Vagina (tissue), 2 donors: ENCODE measurements at places on chromosomes 3 and 15. TPM values are rescaled to one million over a fixed set of nuclear protein-coding genes. Genes with fewer than 3 reads are reported as not detected.

Gene SNTN
- total RNA-seq, result not detected

Gene LPCAT4
- 47.4 TPM for total RNA-seq

Gene KBTBD12
- total RNA-seq, result not detected

Gene ALG1L2
- total RNA-seq, result not detected

- no peak for DNase-seq
These were observed 494.7 kb upstream of the NECTIN3 start for GRCh38 chr3:110576960-110577359.

DNA sequence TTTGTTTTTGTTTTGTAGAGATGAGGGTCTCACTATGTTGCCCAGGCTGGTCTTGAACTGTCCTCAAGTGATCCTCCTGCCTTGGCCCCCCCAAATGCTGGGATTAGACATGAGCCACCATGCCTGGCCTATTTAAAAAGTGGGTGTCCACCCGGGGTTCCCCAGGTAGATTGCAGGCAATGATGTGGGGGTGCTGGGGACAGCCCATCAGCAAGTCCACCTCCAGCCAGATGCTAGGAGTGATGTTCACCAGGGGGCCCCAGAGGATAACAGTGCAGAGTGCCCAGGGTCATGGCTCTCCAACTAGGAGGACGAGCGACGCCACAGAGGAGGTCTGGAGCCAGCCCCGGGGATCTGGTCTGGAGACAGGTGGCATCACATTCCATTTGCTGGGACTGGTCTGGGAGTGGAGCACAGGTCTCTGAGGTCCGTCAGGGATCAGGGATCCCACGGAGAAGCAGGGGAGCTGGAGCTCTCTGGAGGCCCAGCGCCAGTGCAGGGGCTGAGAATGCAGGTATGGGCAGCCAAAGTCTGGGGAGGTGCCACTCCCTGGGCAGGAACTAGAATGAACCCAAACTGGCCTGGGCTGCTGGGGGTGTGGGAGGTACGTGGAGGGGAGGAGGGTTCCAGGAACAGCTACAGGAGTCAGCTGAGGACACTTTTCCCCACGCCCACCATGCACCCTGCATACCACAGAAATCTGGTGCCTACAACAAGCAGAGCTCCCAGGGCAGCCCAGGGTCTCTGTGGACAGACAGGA, 51.2 kb upstream of the PCSK6 start:
- no peak for DNase-seq

GRCh38 chr3:172176061-172176770, 136.8 kb downstream of the FNDC3B start:
- DNase-seq, result no peak

GRCh38 chr3:66492071-66492470, 8.8 kb downstream of the LRIG1 start:
- DNase-seq, result no peak

DNA sequence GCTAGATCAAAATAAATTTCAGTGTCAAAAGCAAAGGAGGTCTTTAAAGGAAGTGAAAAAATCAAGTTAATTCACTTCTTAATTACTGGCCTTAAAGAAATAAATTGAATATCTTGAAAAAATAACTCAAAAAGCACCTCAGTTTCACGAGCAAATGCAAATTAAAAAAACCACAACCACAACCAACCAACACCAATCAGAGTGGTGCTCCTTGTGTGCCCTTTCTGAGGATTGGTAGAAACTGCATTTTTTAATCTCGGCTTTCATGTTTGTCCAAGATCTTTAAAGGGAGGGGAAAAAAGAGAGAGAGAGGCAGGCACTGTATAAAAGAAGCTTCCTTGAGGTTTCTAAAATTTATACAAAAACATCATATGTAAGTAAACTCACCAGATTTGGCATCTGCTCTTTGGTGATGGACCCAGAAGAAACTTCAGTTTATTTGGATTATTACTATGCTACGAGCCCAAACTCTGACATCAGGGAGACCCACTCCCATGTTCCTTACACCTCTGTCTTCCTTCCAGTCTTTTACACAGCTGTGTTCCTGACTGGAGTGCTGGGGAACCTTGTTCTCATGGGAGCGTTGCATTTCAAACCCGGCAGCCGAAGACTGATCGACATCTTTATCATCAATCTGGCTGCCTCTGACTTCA, at the start of gene GPR15:
GPR15 (plus strand) TSS at position 357 of the 653 bp plus-strand sequence; CDS start at position 413, 56 bp downstream.
- no peak for DNase-seq

- no peak for DNase-seq
These were observed 80.0 kb upstream of the CACNA2D3 start for GRCh38 chr3:54042259-54042823.

DNA sequence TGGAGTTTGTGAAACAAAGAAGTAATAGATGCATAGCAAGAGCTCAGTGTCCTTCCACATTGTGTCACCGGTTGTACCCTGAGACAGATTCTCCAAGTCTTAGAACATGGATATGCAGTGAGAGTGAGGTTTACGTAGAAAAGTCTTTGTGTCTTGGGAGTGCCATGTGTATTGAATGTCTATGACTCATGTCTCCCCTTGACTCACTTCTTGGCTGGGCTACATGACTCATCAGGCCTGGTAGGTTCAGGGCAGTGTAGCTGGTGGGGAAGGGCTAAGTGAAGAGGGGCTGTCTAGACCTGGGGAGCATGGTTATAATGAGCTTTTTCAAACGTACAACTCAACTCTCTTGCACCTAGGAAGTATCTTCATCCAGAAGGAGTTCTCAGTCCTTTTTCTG, 167.4 kb downstream of the GAP43 start:
- DNase-seq, result no peak

- no peak for DNase-seq
These were observed 589.8 kb upstream of the DPPA4 start for GRCh38 chr3:109927161-109927560.

- no peak for DNase-seq
These were observed 497 bp upstream of the RPLP1 start for GRCh38 chr15:69451951-69452691.

DNA sequence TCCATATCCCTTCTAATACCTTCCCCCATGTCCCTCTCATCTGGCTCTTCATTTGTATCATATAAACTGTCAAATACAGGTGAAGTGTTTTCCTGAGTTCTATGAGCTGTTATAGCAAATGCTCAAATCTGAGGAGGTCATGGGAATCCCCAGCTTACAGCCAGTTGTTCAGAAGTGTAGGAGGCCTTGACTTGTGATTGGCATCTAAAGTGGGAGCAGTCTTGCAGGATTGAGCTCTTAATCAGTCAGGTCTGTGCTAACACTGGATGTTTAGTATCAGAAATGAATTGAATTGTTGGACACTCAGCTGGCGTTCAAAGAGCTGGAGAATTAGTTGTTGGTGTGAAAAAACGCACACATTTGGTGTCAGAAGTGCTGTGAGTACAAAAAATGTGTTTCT, 65.0 kb downstream of the IFT57 start:
- DNase-seq, result no peak
